Natural killer cell treated with Interleukin-12 subunit alpha and Interleukin-12 subunit beta and Interleukin-15 and Interleukin-18, amount 100 ng/mL, for 72 hours (primary cell): ENCODE measurements at places on chromosomes 3 and 15. TPM values are rescaled to one million over a fixed set of nuclear protein-coding genes. Genes with fewer than 3 reads are reported as not detected.

ISG20 gene
- 30.2 TPM for total RNA-seq

AADACL2 gene
- not detected for total RNA-seq

CLPX gene
- total RNA-seq, result 39.0 TPM

CX3CR1 gene
- total RNA-seq, result 5.8 TPM

PARP15 gene
- 72.9 TPM for total RNA-seq

RARB gene
- total RNA-seq, result not detected

TEX55 gene
- total RNA-seq, result not detected

SCN11A gene
- total RNA-seq, result 0.05 TPM

LRRC31 gene
- not detected for total RNA-seq

FEZF2 gene
- total RNA-seq, result not detected

GRCh38 chr3:42090973-42091731, at the start of gene TRAK1:
Gene TRAK1, plus strand, starts transcription at chr3:42091357. Its CDS starts 113 bp downstream, at chr3:42091470.
- peaks cover 39% of the 10 kb centered on the region for H3K4me1 ChIP-seq
- peak within 1 kb of the TSS; percentile 72 for H3K27ac ChIP-seq
- H3K27me3 ChIP-seq, result no peaks in the 10 kb centered on the region
- no peak for DNase-seq
- H3K4me3 ChIP-seq, result peak within 1 kb of the TSS; percentile 53

- no peaks in the 10 kb centered on the region for H3K4me1 ChIP-seq
- peaks cover 4% of the 10 kb centered on the region for H3K36me3 ChIP-seq
- H3K27ac ChIP-seq, result no peak overlapping the region
- peaks cover 28% of the 10 kb centered on the region for H3K27me3 ChIP-seq
- no peak for DNase-seq
These were observed 50.9 kb upstream of the SPRED1 start for GRCh38 chr15:38201714-38202113.

GRCh38 chr3:45182915-45183871, 37.0 kb upstream of the CDCP1 start:
- H3K4me1 ChIP-seq, result peaks cover 8% of the 10 kb centered on the region
- no peak overlapping the region for H3K4me3 ChIP-seq
- H3K36me3 ChIP-seq, result no peaks in the 10 kb centered on the region
- no peak overlapping the region for H3K27ac ChIP-seq
- no peak for DNase-seq

DNA sequence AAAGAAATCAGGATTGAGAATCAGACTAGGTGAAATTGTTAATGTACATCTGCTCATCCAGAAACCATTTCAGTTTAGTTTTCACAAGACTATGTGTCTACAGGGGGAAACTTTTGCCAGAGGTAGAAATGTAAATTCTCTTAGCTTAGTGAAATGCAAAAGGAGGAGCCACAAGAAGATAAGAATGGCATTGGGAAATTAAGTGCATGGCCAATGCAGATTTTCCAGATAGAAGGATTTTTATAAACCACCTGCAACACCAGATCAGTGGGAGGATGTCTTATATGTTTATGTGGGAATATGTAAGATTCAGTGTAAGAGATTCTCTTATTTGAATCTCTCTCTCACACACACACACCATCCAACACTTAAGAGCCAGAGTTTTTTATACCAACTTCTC, 67.2 kb downstream of the HMG20A start:
- H3K36me3 ChIP-seq, result peaks cover 13% of the 10 kb centered on the region
- peaks cover 16% of the 10 kb centered on the region for H3K4me1 ChIP-seq

GRCh38 chr3:121152573-121152972, 244.6 kb downstream of the STXBP5L start:
- H3K36me3 ChIP-seq, result no peaks in the 10 kb centered on the region
- no peak overlapping the region for H3K27ac ChIP-seq
- no peaks in the 10 kb centered on the region for H3K27me3 ChIP-seq

GRCh38 chr3:126367316-126367805, 10.2 kb upstream of the KLF15 start:
- H3K27me3 ChIP-seq, result peaks cover 4% of the 10 kb centered on the region
- no peaks in the 10 kb centered on the region for H3K4me1 ChIP-seq
- no peaks in the 10 kb centered on the region for H3K36me3 ChIP-seq
- no peak overlapping the region for H3K4me3 ChIP-seq
- DNase-seq, result no peak

DNA sequence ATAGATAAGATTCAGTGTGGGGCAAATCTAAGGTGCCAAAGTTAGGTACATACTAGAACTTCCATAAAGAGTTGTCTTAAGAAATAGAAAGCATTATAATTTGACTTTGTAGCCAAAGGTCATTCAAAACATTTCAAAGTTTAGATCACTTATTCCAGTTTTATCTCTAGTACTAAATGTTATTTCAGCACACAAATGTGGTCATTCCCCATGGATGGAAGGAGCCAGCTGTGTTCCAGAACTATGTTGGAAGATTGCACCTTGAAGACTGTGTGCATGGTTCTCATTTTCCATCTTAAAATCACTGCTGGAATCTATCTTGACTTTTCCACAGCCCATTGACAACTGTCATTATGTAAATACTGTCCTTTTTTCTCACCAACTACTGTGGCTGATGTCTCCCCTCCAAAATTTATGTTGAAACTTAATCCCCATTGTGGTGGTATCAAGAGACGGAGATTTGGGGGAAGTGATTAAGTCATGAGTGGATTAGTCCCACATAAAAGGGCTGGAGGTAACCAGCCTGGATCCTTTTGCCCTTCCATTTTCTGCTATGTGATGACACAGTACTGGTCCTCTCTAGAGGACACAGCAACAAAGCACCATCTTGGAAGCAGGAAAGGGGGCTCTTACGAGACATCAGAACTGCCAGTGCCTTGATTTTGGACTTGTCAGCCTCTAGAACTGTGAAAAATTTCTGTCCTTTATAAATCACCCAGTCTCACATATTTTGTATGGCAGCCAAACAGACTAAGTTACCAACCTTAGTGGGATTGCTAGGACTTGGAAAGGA, 24.0 kb downstream of the TGFBR2 start:
- H3K4me1 ChIP-seq, result peaks cover 80% of the 10 kb centered on the region
- peaks cover 11% of the 10 kb centered on the region for H3K36me3 ChIP-seq
- DNase-seq, result no peak
- peak overlapping the region; percentile 99 for H3K27ac ChIP-seq

DNA sequence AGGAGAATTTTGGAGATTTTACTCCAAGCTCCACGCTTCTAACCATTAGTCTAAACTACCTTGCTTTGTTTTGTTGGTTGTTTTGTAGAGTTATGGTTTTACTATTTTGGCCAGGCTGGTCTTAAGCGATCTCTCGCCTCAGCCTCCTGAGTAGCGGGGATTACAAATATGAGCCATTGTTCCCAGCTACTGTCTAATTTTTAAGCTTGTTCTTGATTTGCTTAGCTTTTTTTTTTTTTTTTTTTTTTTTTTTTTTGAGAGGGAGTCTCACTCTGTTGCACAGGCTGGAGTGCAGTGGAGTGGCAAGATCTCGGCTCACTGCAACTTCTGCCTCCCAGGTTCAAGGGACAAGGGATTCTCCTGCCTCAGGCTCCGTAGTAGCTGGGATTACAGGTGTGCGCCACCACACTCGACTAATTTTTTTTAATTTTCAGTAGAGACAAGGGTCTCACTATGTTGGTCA, 28.5 kb downstream of the EFCAB12 start:
- peak overlapping the region; percentile 98 for H3K27ac ChIP-seq
- H3K36me3 ChIP-seq, result no peaks in the 10 kb centered on the region
- H3K4me3 ChIP-seq, result peak overlapping the region; percentile 96
- no peaks in the 10 kb centered on the region for H3K27me3 ChIP-seq
